Astrocyte (in vitro differentiated cells and primary cell): ENCODE measurements at places on chromosomes 7 and 10. TPM values are rescaled to one million over a fixed set of nuclear protein-coding genes. Genes with fewer than 3 reads are reported as not detected.

The HTR7 gene
- 0.72 and 0.89 TPM in 2 replicates for total RNA-seq

The PANK1 gene
- total RNA-seq = 7.2 and 7.9 TPM in 2 replicates

DNA sequence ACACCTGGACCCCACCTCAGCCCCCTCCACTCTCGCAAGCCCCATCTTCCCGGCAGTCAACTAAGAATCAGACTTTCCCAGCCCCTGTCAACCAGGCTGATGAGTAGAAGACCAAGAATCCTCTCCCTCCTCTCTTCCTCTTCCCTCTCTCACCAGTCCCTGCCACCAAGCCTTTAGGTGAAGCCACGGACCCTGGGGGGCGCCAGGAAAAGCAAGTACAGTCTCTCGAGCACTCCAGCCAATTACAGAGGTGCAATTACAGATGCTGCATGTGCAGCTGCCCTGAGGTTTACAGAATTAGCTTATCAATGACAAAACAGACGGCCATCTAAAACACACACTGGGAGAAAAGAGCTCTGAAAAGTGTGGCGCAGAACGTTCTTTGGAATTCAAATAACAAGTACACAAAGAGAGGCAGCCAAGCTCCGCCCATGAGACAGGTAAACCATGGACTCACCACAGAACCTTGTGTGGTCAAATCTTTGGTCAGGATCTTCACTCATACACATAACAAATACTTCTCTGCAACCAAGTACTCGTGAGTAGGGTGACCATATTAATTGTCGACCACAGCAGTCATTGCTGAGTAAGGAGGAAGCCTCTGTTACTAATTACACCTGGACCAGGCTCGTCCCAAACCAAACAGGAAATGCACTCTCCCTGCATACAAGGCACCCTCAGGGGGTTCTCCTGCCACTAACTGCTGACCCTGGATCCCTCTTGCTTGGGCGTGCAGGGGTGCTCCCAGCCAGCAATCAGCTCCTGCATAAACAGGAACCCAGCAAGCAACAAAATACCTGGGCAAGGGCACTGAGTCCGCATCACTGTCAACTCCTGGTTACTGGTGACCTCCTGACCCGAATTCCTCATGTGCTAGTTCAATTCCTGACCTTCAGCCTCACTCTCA lies 189.2 kb downstream of the FAM107B start:
- H3K27me3 ChIP-seq = no peaks in the 10 kb centered on the region
- no peak for DNase-seq
- no peak overlapping the region for H3K4me3 ChIP-seq
- no peaks in the 10 kb centered on the region for H3K36me3 ChIP-seq

GRCh38 chr10:128498746-128499145 lies 372.5 kb upstream of the MKI67 start:
- H3K27ac ChIP-seq = no peak overlapping the region
- H3K27me3 ChIP-seq = no peaks in the 10 kb centered on the region
- H3K4me3 ChIP-seq = no peak overlapping the region
- DNase-seq = no peak
- no peaks in the 10 kb centered on the region for H3K4me1 ChIP-seq

The HYAL4 gene
- not detected in 2 replicates for total RNA-seq

- H3K4me1 ChIP-seq = no peaks in the 10 kb centered on the region
- H3K27ac ChIP-seq = no peak overlapping the region
- DNase-seq = no peak
- H3K4me3 ChIP-seq = no peak overlapping the region
- peaks cover 3% of the 10 kb centered on the region for H3K36me3 ChIP-seq
Observed at GRCh38 chr10:32337350-32337749, 9.6 kb downstream of the EPC1 start.

GRCh38 chr10:36280321-36280741 lies 638.2 kb upstream of the FZD8 start:
- H3K27me3 ChIP-seq = no peaks in the 10 kb centered on the region
- no peak overlapping the region for H3K4me3 ChIP-seq
- peaks cover 4% of the 10 kb centered on the region for H3K4me1 ChIP-seq
- DNase-seq = peak; percentile 20
- H3K27ac ChIP-seq = no peak overlapping the region
- no peaks in the 10 kb centered on the region for H3K36me3 ChIP-seq

- peak; percentile 58 for DNase-seq
- no peaks in the 10 kb centered on the region for H3K27me3 ChIP-seq
- peaks cover 4% of the 10 kb centered on the region for H3K36me3 ChIP-seq
- H3K27ac ChIP-seq = no peak overlapping the region
- H3K4me1 ChIP-seq = peaks cover 6% of the 10 kb centered on the region
Observed at GRCh38 chr10:13769946-13770345, 183.2 kb downstream of the PRPF18 start.

DNA sequence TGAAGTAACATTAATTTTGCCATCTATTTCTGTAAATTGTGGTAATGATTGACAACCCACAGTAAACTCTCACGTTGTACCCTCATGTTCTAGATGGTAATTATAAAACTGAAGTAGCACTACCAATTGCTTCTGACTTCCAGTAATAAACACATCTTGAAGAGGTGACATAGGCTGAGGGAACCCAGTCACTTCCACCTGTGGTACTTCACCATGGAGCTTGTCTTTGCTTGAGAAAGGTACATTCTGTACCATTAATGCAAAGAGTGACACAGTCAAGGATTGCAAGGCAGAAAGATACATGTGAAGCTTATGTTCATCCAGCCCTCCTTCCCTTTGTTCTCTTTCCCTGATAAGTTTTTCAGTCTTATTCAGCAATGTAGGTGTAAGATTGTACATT lies 11.2 kb downstream of the CAPZA2 start:
- no peaks in the 10 kb centered on the region for H3K36me3 ChIP-seq
- no peak overlapping the region for H3K4me3 ChIP-seq
- H3K4me1 ChIP-seq = no peaks in the 10 kb centered on the region

GRCh38 chr10:74855439-74855838 lies 29.0 kb downstream of the KAT6B start:
- no peak for DNase-seq
- no peaks in the 10 kb centered on the region for H3K27me3 ChIP-seq
- H3K4me1 ChIP-seq = no peaks in the 10 kb centered on the region

The PNLIPRP3 gene
- total RNA-seq = not detected in 2 replicates

The AGR2 gene
- total RNA-seq = not detected in 2 replicates

- no peak overlapping the region for H3K27ac ChIP-seq
- no peaks in the 10 kb centered on the region for H3K27me3 ChIP-seq
- H3K4me3 ChIP-seq = no peak overlapping the region
Observed at GRCh38 chr7:64996305-64996704, 5.5 kb upstream of the ZNF117 start.

GRCh38 chr7:78768859-78769258 lies 684.6 kb downstream of the MAGI2 start:
- no peaks in the 10 kb centered on the region for H3K36me3 ChIP-seq
- peak; percentile 6 for DNase-seq
- no peak overlapping the region for H3K27ac ChIP-seq
- H3K4me1 ChIP-seq = no peaks in the 10 kb centered on the region
- no peaks in the 10 kb centered on the region for H3K27me3 ChIP-seq

The TMEM273 gene
- total RNA-seq = not detected in 2 replicates

DNA sequence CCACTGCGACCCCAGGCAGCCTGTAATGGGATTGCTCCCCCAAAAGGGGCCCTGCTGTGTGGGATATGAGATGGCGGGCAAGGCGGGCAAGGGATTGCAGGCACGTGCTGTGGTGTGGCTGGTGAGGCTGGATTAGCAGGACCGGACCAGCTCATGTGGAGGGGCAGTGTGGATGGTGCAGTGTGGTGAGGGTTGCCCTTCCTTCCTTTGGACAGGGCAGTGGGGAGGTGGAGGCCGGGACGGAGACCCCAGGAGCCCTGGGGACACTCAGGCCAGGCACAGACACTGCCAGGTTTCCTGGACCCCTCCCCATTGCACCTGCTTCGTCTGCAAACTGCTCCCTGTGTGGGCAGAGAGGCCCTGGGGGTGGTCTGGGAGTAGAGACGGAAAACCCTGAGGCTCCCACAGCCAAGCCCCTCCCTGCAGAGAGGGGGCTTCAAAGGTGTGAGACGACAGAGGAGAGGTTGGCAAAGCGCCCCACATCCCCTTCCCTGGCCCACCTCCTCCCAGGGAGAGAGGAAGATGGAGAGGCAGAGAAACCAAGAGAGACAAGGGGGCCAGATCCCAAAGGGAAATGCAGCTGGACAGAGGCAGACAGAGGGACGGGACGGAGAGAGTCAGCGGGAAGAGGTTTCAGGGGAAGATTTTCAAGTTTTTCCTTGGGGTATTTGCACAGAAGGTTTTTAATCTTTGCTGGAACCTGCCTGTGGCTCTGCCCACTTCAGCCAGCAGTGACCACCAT lies 89.2 kb downstream of the MICALL2 start:
- H3K4me1 ChIP-seq = no peaks in the 10 kb centered on the region
- H3K27ac ChIP-seq = no peak overlapping the region
- H3K4me3 ChIP-seq = no peak overlapping the region
- peaks cover 45% of the 10 kb centered on the region for H3K27me3 ChIP-seq

The ENO4 gene
- total RNA-seq = 0.52 and 1.4 TPM in 2 replicates

The SPRN gene
- 3.7 and 4.0 TPM in 2 replicates for total RNA-seq

- H3K4me1 ChIP-seq = no peaks in the 10 kb centered on the region
- no peak overlapping the region for H3K27ac ChIP-seq
- no peak overlapping the region for H3K4me3 ChIP-seq
- H3K27me3 ChIP-seq = no peaks in the 10 kb centered on the region
Observed at GRCh38 chr7:86955895-86956503, 103.5 kb downstream of the ELAPOR2 start.

The ZNF735 gene
- total RNA-seq = not detected in 2 replicates

- no peak overlapping the region for H3K27ac ChIP-seq
- no peaks in the 10 kb centered on the region for H3K36me3 ChIP-seq
- H3K27me3 ChIP-seq = no peaks in the 10 kb centered on the region
- H3K4me3 ChIP-seq = no peak overlapping the region
- DNase-seq = no peak
- no peaks in the 10 kb centered on the region for H3K4me1 ChIP-seq
Observed at GRCh38 chr10:76017026-76017732, 585.8 kb downstream of the LRMDA start.

DNA sequence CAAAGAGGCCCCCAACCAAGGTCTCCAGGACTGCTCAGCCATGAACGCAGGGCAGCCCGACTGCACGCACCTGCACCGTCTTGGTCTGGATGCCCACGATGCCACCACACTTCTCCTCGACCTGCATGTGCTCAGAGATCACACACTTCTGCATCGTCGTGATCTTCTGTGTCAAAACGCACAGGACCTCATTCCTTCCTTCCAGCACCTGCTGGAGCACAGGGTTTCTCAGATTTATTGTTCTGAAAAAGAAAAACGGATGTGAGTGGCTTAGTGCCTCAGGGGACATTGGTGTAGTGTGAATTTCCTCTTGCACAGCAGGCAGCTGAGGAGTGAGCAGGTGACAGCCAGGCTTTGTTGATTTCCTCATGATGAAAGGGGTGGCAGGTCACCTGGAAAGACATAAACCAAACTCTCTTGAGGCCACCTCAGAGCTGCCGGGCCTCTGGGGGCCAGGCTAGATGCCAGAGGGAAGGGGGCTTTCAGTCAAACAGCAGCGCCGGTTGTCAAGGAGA lies 38.2 kb downstream of the GSDME start:
- H3K4me3 ChIP-seq = no peak overlapping the region
- no peak for DNase-seq
- peaks cover 4% of the 10 kb centered on the region for H3K4me1 ChIP-seq
- H3K27ac ChIP-seq = no peak overlapping the region
- H3K36me3 ChIP-seq = no peaks in the 10 kb centered on the region

The MBLAC1 gene
- 2.3 and 2.7 TPM in 2 replicates for total RNA-seq

DNA sequence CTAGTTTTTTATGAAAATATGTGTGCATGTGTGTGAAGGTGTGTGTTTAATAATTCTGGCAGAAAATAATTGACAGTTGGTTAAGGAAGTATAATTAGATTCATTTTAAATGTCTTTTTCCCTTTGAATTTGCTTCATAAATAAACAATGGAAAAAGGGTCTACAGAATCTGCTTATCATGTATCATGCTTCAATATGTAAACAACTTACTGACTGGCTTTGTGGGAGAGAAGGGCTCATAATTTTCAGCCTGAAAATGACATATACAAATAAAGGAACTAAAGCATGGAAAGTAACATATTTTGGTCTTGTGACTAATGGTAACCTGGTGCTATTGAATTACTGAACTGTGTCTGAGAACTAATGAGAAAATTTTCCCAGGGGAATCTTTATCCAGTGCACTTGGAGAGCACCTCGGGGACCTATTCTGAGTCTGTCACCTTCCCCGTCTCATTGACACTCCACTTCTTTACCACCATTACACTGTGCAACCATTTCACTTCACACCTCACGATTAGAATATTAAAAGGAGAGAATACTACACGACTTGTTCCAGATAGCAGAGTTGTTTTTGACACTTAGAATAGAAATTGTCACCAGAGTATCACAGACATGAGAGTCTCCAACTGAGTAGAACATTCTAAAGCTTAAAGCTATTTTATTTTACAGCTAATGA lies 298.6 kb downstream of the TFEC start:
- no peak overlapping the region for H3K4me3 ChIP-seq
- no peak for DNase-seq
- H3K27me3 ChIP-seq = no peaks in the 10 kb centered on the region
- no peak overlapping the region for H3K27ac ChIP-seq

GRCh38 chr10:86362586-86363183 lies 3.9 kb downstream of the GRID1 start:
- no peak overlapping the region for H3K4me3 ChIP-seq
- H3K27ac ChIP-seq = no peak overlapping the region
- no peaks in the 10 kb centered on the region for H3K36me3 ChIP-seq
- H3K27me3 ChIP-seq = peaks cover 50% of the 10 kb centered on the region
- H3K4me1 ChIP-seq = peaks cover 5% of the 10 kb centered on the region
- DNase-seq = no peak

- H3K4me3 ChIP-seq = no peak overlapping the region
- H3K36me3 ChIP-seq = no peaks in the 10 kb centered on the region
- H3K27me3 ChIP-seq = no peaks in the 10 kb centered on the region
- no peaks in the 10 kb centered on the region for H3K4me1 ChIP-seq
- no peak for DNase-seq
- no peak overlapping the region for H3K27ac ChIP-seq
Observed at GRCh38 chr7:18336626-18337025, 158.9 kb upstream of the HDAC9 start.

GRCh38 chr10:84269162-84269561 lies 24.3 kb downstream of the RGR start:
- no peak overlapping the region for H3K4me3 ChIP-seq
- no peaks in the 10 kb centered on the region for H3K36me3 ChIP-seq
- no peaks in the 10 kb centered on the region for H3K27me3 ChIP-seq
- peaks cover 12% of the 10 kb centered on the region for H3K4me1 ChIP-seq

The OR9A2 gene
- total RNA-seq = not detected in 2 replicates

The ASB15 gene
- total RNA-seq = not detected in 2 replicates

The TEX47 gene
- not detected in 2 replicates for total RNA-seq
